ENCODE measurements at places on chromosomes 7 and 10.

- DNase-seq = no peak
Observed at GRCh38 chr10:124710266-124710881, 33.8 kb downstream of the FAM53B start.

DNA sequence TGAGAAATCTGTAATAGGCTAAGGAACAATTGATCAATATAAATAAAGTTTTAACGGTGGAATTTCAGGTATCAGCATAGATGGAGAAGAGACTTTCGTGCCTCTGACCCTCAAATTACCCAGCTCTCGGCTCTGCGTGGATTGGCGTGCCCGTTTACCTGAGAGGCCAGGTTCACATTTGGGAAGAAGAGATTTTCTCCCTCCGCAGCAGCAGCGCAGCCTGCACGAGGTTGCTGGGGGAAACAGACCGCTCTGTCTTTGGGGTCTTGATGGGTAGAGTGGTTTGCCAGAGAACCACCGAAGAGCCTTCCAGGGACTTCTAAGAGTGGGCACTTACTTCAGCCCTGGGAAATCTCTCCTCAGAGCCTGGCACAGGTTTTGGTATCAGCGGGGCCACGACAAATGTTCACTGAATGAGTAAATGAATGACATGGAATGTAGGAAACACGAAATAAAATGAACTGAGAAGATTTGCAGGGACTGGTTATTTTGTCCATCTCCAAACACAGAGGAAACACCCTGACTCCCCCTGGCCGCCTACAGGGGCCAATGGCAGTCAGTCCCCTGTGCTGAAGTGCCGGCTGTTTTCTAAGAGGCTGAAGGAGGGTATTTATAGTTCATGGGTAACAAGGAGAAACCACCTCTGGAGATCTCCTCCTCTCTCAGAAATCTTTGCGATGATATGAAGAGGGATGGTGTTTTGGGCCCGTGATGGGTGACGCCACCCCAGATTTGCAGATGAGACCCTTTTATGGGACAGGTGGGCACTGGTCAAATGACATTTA is 338.5 kb downstream of the ADARB2 start:
- no peak for DNase-seq

DNA sequence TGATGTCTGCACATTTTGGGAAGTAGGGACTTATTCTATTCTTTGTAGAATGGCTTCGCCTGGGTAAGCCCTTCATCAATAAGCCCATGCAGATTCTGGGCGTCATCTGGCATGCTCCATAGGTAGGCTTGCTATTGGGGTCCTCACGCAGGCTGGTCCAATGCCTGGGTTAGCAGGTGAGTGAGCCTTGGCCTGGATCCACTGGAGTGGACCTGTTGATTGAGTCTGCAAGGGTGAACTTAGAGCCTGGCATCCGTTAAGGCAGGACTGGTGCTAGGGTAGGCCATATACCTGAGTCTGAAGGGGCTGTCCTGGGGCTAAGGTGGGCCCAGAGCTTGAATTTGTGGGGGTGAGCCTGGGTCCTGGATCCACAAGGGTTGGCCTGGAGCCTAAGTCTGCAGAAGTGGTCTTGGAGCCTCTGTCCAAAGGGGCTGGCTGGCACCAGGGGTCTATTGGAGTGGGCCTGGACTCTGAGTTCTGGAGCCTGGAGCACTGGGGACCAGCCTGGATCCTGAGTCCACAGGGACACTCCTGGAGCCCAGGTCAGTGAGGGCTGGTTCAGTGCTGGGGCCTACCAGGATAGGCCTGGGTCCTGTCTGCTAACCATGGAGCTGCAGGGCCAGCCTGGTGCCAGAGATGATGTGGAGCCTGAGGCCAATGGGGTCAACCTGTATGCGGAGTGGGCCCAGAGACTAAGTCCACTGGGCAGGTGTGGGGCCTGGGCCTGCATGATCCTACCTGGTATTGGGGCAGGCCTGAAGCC is 297.7 kb downstream of the PTPRN2 start:
- no peak for DNase-seq

DNA sequence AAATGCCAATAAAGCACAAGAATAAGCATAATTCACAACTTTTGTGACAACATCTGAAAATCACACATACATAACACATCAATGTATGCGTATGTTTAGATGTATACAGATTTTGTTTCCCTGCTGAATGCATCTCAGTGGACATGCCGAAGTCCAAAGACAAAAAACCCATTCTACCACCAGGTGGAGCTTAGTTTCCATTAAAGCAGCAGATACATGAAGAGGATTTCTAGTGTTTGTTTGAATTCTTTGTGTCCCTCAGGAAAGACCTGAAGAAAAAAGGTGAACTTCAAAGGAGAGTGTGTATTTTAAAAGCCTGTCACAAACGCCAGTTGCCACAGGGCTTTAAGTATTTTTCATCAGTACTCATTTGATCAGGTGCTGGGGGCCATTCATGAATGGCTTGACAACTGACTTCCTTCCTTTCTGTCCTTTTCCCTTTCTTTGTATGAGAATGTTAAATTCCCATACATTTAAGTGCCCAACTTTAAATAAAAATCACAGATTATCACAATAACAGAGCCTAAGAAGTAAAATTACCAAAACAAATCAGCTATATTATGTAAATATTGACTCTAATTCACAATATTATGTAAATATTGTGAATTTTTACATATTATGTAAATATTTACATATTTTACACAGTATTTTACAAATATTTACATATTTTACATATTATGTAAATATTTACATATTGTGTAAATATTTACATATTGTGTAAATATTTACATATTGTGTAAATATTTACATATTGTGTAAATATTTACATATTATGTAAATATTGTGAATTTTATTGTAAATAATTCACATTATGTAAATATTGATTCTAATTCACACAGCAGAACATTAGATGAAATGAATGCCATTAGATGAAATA is 343.0 kb downstream of the CRPPA start:
- DNase-seq = no peak

GRCh38 chr10:101018118-101018599 is 12.8 kb downstream of the PDZD7 start:
- no peak for DNase-seq

GRCh38 chr7:106947244-106947728 is 82.2 kb downstream of the PIK3CG start:
- no peak for DNase-seq

DNA sequence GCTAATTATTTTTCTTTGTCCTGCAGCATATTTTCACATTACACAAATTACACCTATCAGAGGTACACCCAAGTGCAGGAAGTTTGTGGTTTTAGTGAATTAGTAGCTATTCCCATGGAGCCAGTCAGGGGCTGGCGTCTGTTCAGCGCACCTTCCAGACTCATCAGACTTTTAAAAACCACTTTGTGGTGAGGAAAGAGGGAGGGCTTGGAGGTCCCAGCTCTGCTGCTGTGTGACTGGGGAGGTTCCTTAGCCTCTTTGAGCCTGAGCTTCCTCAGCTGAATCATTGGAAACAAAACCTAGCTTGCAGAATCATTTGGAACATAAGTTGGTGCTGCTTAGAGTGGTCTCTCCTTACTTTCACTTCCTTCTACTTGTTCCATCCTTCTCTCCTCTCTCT is 175.4 kb downstream of the SORCS3 start:
- DNase-seq = no peak

GRCh38 chr10:126935263-126935946 is 30.2 kb downstream of the DOCK1 start:
- DNase-seq = no peak

GRCh38 chr10:67978749-67979148 is 94.3 kb downstream of the SIRT1 start:
- no peak for DNase-seq

DNA sequence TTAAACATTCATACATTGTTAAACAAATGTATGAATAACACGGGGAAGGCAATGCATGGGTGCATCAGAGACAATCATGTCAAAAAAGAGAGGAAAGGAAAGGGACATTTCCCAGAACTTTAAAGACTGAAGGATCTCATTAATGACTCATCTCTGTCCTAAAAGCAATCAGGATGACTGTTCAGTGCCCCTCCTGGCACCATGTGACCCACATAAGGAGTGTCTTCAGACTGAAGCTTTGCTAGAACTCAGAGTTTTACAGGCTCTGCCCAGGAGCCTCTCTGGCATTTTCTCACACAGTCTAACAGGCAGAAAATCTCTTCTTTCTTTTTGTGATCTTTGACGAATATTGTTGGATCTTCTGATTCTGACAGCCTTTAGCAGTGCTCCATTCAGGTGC is 315.3 kb downstream of the OTUD1 start:
- DNase-seq = no peak

DNA sequence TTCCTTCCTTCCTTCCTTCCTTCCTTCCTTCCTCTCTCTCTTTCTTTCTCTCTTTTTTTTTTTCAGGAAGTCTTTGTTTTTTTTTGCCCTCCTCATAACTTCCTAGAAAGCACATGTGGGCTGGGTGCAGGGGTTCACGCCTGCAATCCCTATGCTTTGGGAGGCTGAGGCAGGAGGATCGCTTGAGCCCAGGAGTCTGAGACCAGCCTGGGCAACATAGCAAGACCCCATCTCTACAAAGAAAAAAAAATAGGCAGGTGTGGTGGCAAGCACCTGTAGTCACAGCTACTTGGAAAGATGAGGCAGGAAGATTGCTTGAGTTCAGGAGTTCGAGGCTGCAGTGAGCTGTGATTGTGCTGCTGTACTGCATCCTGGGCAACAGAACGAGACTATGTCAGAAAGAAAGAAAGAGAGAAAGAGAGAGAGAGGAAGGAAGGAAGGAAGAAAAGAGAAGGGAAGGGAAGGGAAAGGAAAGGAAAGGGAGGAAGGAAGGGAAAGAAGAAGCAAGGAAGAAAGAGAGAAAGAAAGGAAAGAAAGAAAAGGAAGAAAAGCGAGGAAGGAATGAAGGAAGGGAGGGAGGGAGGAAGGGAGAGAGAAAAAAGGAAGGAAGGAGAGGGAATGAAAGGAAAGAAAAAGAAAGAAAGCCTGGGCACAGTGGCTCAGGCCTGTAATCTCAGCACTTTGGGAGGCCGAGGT is 13.5 kb upstream of the BAIAP2L1 start:
- DNase-seq = no peak

GRCh38 chr10:10629512-10629911 is 388.2 kb upstream of the CELF2 start:
- DNase-seq = no peak

- no peak for DNase-seq
Observed at GRCh38 chr7:38840736-38841460, 68.1 kb downstream of the VPS41 start.

Measured in activated T-cell treated with anti-CD3 and anti-CD28 coated beads, Interleukin-2, amount 50 U/mL, for 1 hour (primary cell).